ENCODE measurements at places on chromosomes 4 and X.

GRCh38 chrX:123920105-123920785, 41.3 kb upstream of the STAG2 start:
- DNase-seq: no peak

DNA sequence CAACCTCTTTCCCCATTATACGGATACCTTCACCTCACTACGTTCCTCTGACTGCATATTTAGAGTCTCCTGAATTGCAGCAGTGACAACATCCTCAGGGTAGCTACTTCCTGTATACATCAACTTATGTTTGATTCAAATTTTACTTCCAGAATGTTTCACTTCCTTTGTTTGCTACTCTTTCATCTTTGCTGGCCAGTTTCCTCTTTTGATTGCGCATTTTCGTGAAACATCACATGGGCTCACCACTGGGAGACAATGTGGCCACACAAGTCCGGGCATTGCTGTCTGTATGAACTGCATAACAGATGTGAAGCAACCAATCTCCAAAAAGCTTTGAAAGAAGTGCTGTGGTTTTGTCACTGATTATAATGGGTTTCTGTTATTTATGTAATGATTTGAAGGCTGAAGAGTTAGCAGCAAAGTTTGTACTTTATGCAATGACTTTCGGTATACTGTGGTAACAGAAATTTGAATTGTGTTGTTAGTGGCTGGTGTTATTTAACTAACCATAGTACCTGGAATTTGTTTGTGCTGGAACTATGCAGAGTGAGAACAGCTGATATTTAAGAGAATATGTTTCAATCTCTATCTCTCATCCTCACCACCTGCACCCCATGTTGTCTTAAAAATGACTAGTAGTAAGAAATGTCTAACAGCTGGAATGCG, 7.4 kb downstream of the SNCA start:
- DNase-seq: no peak

GRCh38 chr4:103306870-103307375, 108.8 kb upstream of the CENPE start:
- no peak for DNase-seq

DNA sequence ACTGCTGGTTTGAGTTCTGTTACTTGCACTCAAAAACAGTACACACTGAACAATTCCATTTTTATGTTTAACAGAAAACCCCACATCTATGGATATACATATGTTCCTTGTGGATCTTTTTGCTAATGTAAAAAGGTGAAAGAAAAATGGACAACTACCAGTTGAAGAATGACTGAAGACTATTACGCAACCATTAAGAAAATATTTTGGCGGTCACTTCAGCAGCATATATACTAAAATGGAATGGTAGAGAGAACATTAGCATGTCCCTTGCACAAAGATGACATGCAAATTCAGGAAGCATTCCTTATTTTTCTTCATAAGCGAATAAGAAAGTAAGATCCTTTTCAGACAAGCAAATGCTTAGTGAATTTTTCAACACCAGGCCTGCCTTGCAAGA, 84.6 kb upstream of the FMR1 start:
- no peak for DNase-seq
